CD4-positive, alpha-beta T cell (primary cell): ENCODE measurements at places on chromosomes 1 and 21. TPM values are rescaled to one million over a fixed set of nuclear protein-coding genes. Genes with fewer than 3 reads are reported as not detected.

Gene LIN28A
- not detected for total RNA-seq

Gene GBP6
- 0.08 TPM for total RNA-seq

Gene ESPN
- total RNA-seq, result 2.0 TPM

Gene SPRR2F
- total RNA-seq, result not detected

Gene USP24
- 76.3 TPM for total RNA-seq

Gene SPRR2G
- total RNA-seq, result not detected

Gene TRIM46
- 2.9 TPM for total RNA-seq

Gene RUNX3
- 209 TPM for total RNA-seq

Gene GIPC2
- total RNA-seq, result not detected

Gene PIGR
- total RNA-seq, result not detected

Gene CFHR1
- total RNA-seq, result not detected

Gene PRAMEF1
- total RNA-seq, result not detected

Gene MYOC
- not detected for total RNA-seq

Gene A3GALT2
- total RNA-seq, result not detected

Gene TDRKH
- total RNA-seq, result 6.4 TPM

Gene GBP7
- total RNA-seq, result not detected

Gene OLIG2
- not detected for total RNA-seq

Gene KCNAB2
- 155 TPM for total RNA-seq

Gene GREM2
- 0.16 TPM for total RNA-seq

Gene IFNLR1
- 1.3 TPM for total RNA-seq

Gene NLRP3
- 8.5 TPM for total RNA-seq

Gene BCL2L15
- 1.2 TPM for total RNA-seq

Gene SZT2
- total RNA-seq, result 72.5 TPM

Gene DDOST
- 96.1 TPM for total RNA-seq

Gene AADACL4
- total RNA-seq, result not detected

Gene WDR4
- 11.3 TPM for total RNA-seq

Gene FOXO6
- 1.2 TPM for total RNA-seq

Gene PPIAL4G
- 0.11 TPM for total RNA-seq

Gene UBE2U
- total RNA-seq, result not detected

Gene CD34
- not detected for total RNA-seq

Gene OR2L5
- not detected for total RNA-seq

Gene ANKRD65
- total RNA-seq, result not detected

Gene ANGPTL1
- total RNA-seq, result not detected

Gene VSIG8
- not detected for total RNA-seq

Gene AMPD1
- not detected for total RNA-seq

Gene GBP2
- total RNA-seq, result 87.6 TPM

Gene UHMK1
- 47.3 TPM for total RNA-seq

Gene AZIN2
- total RNA-seq, result 4.9 TPM

Gene HHIPL2
- 0.22 TPM for total RNA-seq

Gene SH2D2A
- total RNA-seq, result 51.6 TPM

Gene LORICRIN
- total RNA-seq, result not detected

Gene SYCP1
- not detected for total RNA-seq

Gene XPR1
- 13.7 TPM for total RNA-seq

Gene HES3
- total RNA-seq, result not detected

Gene KRTAP19-3
- total RNA-seq, result not detected

Gene C1orf167
- not detected for total RNA-seq

Gene SPRR3
- total RNA-seq, result not detected

Gene APCS
- not detected for total RNA-seq

Gene SIM2
- total RNA-seq, result not detected

Gene FCER1G
- 2.0 TPM for total RNA-seq

Gene S100A7A
- not detected for total RNA-seq

Gene CMPK1
- total RNA-seq, result 112 TPM

Gene AMY1B
- not detected for total RNA-seq

Gene GBP5
- total RNA-seq, result 52.9 TPM
